ENCODE measurements at places on chromosomes 5 and 9.
A peak's percentile ranks its signal among the peaks of the same experiment; 100 is the strongest.

- peak; percentile 34 for DNase-seq
Observed at GRCh38 chr9:15306068-15306756, 804 bp downstream of the TTC39B start.

DNA sequence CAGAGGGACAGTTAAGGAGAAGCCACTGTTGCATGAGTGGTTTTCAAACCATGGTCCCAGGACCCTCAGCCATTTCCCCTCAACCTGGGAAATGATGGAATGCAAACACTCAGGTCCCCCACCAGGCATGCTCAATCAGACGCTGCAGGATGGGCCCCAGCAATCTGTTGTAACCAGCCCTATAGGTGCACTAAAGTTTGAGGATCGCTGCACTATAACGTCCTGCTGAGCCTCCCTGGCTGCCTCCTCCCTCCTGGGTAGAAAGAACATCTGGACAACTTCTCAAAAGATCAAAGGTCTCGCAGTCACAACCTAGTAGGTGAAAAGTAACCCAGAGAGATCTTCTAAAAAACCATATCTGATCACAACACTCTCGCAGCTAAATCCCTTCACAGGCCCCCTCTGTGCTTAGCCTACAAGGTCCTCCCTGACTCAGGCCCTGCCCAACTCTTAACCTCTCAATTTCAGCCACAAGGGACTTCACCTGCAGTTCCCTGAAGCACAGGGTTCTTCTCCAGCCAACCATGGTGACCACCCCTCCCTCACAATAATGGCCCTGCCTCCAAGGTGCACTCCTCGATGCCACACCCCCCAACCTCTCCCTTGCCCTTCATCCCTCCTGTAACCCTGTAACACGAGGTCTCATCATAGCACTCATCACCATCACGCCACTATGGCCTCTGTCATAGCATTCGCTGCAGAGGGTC, 3.5 kb downstream of the SHB start:
- DNase-seq = no peak

GRCh38 chr5:33840927-33841547, 50.8 kb downstream of the ADAMTS12 start:
- DNase-seq = no peak

- no peak for DNase-seq
Observed at GRCh38 chr9:87518702-87519335, 21.2 kb downstream of the DAPK1 start.

GRCh38 chr9:123715258-123715657, 214.7 kb downstream of the DENND1A start:
- no peak for DNase-seq

GRCh38 chr9:134982311-134982710, 64.6 kb upstream of the FCN1 start:
- DNase-seq = no peak

DNA sequence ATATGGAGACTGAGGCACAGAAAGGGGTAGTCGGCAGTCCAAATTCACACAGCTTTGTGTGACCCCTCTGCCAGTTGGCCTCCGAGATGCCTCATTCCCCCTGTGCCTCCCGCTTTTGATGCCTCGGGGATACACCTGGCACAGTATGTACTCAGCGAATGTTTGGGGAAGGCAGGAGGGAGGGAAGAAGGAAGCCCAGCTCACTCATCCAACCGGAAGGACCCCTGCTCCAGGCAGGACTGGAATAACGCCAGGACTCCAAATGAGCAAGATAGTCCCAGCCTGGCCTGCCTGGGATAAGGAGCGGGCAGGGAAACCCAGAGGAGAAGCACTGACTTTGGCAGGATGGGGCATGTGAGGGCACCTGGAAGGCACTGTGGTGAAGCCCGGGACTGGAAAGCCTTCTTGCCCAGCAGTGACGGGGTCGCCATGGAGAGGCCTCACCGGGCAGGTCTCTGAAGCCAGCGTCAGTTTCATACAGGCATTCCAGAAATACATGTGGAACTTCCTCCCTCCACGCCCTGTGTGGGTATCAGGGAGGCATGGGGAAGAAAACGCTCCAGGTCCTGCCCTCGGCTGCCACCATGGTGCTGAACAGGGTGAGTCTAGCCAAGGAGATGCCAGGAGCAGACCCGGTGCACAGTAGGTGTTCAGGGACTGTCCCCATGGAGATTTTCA, 20.3 kb downstream of the LMX1B start:
- no peak for DNase-seq

- DNase-seq = no peak
Observed at GRCh38 chr5:73940026-73940425, 314.0 kb downstream of the ARHGEF28 start.

GRCh38 chr5:96692441-96692840, 30.3 kb downstream of the CAST start:
- DNase-seq = no peak

- DNase-seq = no peak
Observed at GRCh38 chr5:119290161-119290569, 65.7 kb upstream of the TNFAIP8 start.

DNA sequence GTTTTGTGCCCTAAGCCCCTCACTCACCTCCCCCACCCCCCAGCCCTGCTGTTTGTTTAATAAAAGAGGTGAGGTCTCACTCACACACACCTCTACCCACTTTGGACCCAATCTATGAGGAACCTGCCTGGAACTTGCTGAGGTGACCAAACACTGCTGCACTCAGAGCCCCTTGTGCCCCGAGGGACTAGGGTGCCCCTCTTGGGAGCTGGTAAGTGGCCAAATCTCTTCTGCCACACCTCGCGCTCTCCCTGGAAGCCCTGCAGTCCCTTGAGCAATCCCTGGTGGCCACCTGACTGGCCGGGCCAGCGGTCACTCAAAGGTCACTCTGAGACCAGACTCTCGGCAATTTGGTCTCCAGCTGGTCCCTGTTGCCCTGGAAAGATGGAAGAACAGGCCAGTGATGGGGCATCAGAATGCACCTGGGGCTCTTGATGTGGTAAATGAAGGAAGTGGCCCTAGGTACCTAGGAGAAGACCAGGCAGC, 157.2 kb downstream of the MED10 start:
- no peak for DNase-seq

- DNase-seq = no peak
Observed at GRCh38 chr5:34535944-34536623, 120.0 kb upstream of the RAI14 start.

GRCh38 chr9:129505270-129505902, 115.5 kb downstream of the C9orf50 start:
- DNase-seq = no peak

GRCh38 chr5:139841549-139841948, 45.9 kb downstream of the PSD2 start:
- DNase-seq = no peak

GRCh38 chr5:139733698-139734538, 61.7 kb upstream of the PSD2 start:
- DNase-seq = no peak

DNA sequence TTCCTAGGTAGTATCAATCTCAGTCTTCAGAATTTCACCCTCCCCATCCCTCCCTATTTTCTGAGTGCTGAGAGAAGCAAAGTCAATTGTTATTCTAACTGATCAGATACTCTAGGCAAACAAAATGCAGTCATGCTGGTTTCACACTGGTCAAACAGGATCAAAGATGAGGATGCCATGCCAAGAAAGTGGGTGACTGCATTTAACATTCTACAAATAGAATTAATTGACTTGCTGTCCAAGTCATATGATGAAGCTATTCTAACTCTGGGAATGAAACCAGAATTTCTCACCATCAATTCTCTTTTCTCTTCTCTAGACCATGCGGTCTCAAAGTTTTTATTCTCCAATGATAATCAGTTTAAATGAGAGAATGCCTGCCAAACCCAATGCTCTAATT, 112.5 kb downstream of the CTNND2 start:
- no peak for DNase-seq

DNA sequence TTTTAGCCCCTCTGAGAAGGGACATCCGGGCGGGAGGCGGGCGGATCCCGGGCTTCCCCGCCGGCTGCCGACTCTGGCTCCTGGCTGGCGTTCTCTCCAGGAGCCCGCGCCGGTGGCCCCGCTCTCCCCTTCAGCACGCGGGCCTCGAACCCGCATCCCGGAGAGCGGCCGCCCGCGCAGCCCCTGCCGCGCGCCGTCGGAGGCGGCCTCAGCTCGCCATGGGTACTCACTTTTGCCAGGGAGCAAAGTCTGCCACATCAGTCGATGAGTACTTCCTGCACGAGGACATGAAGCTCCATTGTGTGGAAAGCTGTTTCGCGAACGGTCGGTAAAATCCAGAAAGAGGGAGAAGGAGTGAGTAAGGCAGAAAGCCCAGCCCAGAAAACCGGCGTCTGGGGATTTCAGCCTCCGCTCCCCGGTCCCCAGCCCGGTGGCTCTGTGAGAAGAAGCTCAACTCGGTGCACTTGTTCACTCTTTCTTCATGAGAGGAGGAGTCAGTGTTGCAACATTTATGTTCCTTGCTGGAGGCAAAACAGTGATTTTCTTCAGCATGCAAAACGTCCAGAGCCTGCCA, at the start of gene PRLR:
Gene PRLR, minus strand, starts transcription at position 450 of the 574 bp plus-strand sequence. CDS start 140,867 bp downstream, outside the sequence.
- no peak for DNase-seq

DNA sequence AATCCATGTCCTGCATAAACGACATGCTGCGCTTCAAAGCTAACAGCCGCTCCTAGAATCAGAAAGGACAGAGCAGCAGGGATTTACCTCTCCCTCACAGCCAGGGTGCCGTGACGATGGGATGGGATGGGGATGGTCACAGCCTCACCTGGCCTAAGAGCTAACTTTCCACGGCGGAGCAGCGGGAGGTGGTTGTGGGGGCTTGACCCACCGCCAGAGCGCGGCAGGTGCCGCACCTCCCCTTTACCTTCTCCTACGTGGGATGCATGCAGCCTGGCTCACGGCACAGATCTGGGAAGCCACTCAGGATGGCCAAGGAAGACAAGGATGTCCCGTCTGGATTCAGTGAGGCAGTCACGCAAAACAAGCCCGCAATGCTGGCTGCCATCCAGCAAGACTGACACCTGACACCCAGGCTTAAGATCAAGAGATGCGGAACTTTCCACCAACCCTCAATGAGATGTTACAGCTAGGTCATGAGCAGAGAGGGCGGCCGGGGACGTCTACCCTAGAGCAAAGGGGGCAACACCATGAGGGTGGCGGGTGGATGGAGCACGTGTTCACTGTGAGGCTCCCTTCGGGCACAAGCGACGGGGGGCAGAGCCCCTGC, 5.8 kb downstream of the BRD9 start:
- DNase-seq = no peak

GRCh38 chr5:179836225-179837019, 15.7 kb downstream of the SQSTM1 start:
- DNase-seq = peak; percentile 51

GRCh38 chr5:16721151-16722096, 104.6 kb upstream of the RETREG1 start:
- no peak for DNase-seq

- no peak for DNase-seq
Observed at GRCh38 chr9:131103535-131103934, 7.2 kb downstream of the AIF1L start.

- no peak for DNase-seq
Observed at GRCh38 chr9:130938184-130938651, 829 bp downstream of the FIBCD1 start.

GRCh38 chr9:97703437-97704344, 6.6 kb upstream of the XPA start:
- DNase-seq = no peak

GRCh38 chr9:26057050-26057449, 378.8 kb upstream of the TUSC1 start:
- DNase-seq = no peak

GRCh38 chr9:127918183-127919107, 1.6 kb upstream of the ST6GALNAC4 start:
- no peak for DNase-seq

DNA sequence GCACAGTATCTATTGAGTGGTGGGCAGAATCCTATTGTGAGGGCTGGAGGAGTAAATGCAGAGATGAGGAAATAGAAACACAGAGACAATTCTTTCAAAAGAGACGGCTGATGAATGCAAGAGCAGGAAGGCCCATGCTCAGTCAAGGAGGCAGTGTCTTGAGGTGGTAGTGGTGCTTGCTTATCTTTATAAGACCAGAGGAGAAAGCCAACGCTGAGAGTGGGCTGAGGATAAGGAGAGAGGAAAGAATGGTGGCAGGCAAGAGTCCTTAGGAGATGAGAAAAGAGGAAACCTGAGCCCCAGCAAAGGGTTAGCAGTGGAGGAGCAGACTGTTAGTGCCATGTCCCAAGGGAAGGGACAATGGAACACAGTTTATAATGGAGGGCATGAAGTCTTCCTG, 86.0 kb downstream of the SNCAIP start:
- DNase-seq = no peak

- no peak for DNase-seq
Observed at GRCh38 chr5:145939540-145940065, 3.2 kb downstream of the SH3RF2 start.

DNA sequence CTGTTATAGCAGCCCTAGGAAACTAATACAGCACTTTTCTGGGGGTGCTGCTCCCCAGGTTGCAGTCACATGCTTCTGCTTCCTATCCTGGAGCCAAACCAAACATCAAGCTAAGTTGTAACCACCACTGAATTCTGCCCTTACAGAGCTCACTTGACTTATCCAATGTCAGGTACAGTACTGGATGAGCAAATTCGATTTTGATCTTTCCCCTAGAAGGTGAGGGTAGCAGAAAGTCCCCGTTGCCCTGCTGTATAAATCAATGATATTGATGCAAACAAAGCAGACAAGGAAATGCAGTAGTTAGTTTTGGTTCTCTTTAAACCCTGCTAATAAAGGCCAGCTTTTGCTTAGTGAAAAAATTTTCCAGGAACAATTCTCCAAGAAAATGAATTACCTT, 36.4 kb downstream of the ZCCHC9 start:
- DNase-seq = no peak

DNA sequence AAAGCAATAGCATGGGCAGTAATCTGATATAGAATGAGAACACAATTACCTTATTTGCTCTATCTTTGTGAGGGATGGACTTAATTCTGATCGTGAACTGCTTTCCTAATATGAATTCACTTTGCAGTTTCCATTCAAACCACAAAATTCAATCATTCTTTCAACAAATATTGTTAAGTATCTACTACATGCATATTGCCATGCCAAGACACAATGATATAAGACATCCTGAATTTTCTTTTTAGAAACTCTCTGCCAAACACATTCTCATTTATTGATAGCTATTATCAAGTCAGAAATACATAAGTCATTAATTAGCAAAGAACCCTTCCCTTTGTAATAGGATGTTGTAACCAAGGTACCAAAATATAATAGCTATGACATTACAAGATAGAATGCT, 121.6 kb upstream of the TARS1 start:
- no peak for DNase-seq

GRCh38 chr9:94799578-94800264, 73.2 kb downstream of the AOPEP start:
- no peak for DNase-seq

GRCh38 chr5:125551246-125551645, 804.8 kb upstream of the ZNF608 start:
- DNase-seq = no peak

Data from naive thymus-derived CD8-positive, alpha-beta T cell (primary cell).